ENCODE measurements at places on chromosomes 5 and 9. TPM values are rescaled to one million over a fixed set of nuclear protein-coding genes. Genes with fewer than 3 reads are reported as not detected.

DNA sequence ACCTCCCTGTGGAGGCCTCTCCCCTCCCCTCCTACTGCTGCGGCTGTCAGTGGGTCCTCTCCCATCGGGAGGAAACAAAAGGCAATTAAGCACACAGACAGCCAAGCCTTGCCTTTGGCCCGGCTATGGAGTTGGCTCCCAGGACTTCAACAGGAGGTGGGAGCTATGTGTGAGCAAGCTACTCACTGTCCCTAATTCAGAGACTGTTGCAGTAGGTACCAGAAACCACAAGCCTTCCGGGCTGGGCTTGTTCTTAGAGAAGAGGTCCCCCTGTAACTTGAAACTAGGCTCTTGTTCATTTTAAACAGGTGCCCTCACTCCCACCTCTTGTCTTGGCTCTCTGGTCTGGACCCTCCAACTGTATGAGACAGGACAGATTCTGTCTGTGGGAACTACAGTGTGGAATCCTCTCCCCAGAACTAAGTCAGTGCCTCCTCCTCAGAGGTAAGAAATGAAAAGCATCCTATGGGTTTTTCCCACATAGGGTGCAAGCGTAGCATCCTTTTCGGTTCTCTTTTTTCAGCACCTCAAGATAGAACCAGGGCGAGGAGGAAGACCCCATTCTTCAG is 561.1 kb downstream of the EBF1 start:
- H3K36me3 ChIP-seq = no peaks in the 10 kb centered on the region
- no peaks in the 10 kb centered on the region for H3K27me3 ChIP-seq
- H3K4me3 ChIP-seq = no peak overlapping the region
- no peak overlapping the region for H3K27ac ChIP-seq
- DNase-seq = no peak

ARHGEF39 gene
- total RNA-seq = 1.1 TPM

DNA sequence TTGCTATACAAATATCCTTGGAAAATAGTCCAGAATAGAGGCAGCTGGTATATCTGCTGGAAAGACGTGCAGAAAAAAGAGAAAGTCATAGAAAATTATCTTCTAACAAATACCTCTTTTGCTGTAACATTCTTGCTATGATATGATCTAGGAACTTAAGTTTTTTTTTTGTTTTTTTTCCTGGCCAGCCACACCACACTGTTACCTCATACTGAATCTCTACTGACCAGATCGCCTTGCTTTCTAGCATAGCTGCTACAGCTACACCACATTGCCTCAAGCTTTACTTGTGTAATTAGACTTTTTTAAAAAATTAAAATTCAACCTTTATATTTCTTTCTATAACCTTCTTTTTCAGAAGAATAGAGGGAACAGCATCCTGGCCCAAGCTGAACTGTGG is 142.2 kb upstream of the PRLR start:
- H3K27ac ChIP-seq = no peak overlapping the region
- no peaks in the 10 kb centered on the region for H3K4me1 ChIP-seq
- H3K36me3 ChIP-seq = no peaks in the 10 kb centered on the region
- no peak for DNase-seq
- no peaks in the 10 kb centered on the region for H3K27me3 ChIP-seq

IRGM gene
- total RNA-seq = not detected

DNA sequence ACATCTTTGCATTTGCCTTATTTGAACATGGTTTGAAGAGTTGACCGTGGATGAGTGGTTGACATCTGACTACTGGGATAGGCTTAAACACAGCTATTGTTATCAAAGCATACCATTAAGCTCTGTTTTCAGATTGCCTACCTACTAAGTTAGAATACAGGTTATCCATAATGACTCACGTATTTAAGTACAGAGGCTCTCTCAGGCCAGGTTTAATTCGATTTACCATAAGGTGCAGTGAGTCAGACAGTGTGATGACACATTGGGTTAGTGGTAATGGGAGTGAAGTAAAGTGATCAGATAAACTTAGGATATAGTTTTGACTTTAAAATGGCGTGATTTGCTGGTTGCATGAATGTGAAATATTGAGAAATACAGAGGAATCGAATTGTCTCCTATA is 732.0 kb upstream of the CTNND2 start:
- H3K27me3 ChIP-seq = no peaks in the 10 kb centered on the region
- no peaks in the 10 kb centered on the region for H3K36me3 ChIP-seq
- no peak overlapping the region for H3K4me3 ChIP-seq
- DNase-seq = no peak
- H3K4me1 ChIP-seq = no peaks in the 10 kb centered on the region
- no peak overlapping the region for H3K27ac ChIP-seq

Measured in ascending aorta (tissue), 2 donors.